ENCODE measurements at places on chromosomes 16 and 17. TPM values are rescaled to one million over a fixed set of nuclear protein-coding genes. Genes with fewer than 3 reads are reported as not detected.

The CDH16 gene
- total RNA-seq, result not detected

The KRTAP4-5 gene
- not detected for total RNA-seq

The HYDIN gene
- 0.30 TPM for total RNA-seq

The SLC52A1 gene
- total RNA-seq, result under 0.01 TPM

The TBC1D26 gene
- total RNA-seq, result 0.18 TPM

The TNFRSF13B gene
- total RNA-seq, result not detected

The HBZ gene
- total RNA-seq, result not detected

The NPIPB6 gene
- total RNA-seq, result 1.5 TPM

The KRT36 gene
- not detected for total RNA-seq

The PLK1 gene
- 3.3 TPM for total RNA-seq

The CNGB1 gene
- total RNA-seq, result not detected

The TNS4 gene
- total RNA-seq, result not detected

The GUCY2D gene
- not detected for total RNA-seq

The ADAD2 gene
- not detected for total RNA-seq

The DNAH9 gene
- total RNA-seq, result not detected

The SLC4A1 gene
- total RNA-seq, result not detected

The LGALS9 gene
- 5.5 TPM for total RNA-seq

The CCL7 gene
- 4.8 TPM for total RNA-seq

The TEX19 gene
- not detected for total RNA-seq

The AP1G1 gene
- 70.7 TPM for total RNA-seq

The TP53TG3B gene
- total RNA-seq, result not detected

The KREMEN2 gene
- total RNA-seq, result not detected

The GPR142 gene
- total RNA-seq, result not detected

The CDH15 gene
- 0.89 TPM for total RNA-seq

The AANAT gene
- not detected for total RNA-seq

The SEZ6L2 gene
- total RNA-seq, result 18.4 TPM

Measured in smooth muscle cell of the umbilical artery (primary cell).